T-helper 1 cell (primary cell): ENCODE measurements at places on chromosomes 5 and 9.

GRCh38 chr9:68523367-68523936 is 17.2 kb downstream of the TMEM252 start:
- no peak for DNase-seq

DNA sequence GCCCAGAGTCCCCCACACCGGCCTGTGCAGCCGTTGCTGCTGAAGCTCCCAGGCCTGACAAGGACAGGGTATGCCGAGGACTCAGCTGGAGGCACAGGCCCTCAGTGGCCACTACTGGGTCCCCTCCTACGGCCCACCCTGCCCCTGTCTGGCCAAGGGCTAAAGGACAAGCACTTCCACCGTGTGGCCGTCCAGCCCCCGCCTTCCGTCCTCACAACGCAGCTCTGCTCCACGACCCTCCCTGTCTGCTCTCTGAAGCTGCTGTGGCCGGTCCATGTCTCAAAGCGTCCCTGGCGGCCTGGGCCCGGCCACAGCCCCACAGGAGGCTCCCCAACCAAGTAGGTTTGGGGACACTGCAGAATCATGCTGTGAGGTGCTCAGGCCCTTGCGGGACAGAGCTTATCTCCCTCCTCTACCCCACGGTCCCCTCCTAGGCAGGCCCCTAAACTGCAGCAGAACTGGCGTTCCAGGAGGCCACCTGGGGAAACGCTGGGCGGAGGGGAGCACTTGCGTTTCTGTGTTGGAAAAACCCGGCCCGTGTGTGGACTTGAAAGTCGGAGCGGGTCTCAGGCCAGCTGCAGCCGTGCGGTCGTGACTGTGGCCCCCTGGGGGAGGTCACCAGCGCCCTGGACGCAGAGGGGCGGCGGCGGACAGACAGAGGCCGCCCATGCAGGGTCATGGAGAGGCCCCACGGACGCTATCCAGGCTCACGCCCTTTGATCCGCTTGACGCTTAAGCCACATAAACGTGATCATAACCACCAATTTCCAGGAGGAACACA is 45.6 kb downstream of the NKD2 start:
- DNase-seq = no peak

- DNase-seq = no peak
These were observed 84.4 kb downstream of the ADRB2 start for GRCh38 chr5:148910686-148911361.

DNA sequence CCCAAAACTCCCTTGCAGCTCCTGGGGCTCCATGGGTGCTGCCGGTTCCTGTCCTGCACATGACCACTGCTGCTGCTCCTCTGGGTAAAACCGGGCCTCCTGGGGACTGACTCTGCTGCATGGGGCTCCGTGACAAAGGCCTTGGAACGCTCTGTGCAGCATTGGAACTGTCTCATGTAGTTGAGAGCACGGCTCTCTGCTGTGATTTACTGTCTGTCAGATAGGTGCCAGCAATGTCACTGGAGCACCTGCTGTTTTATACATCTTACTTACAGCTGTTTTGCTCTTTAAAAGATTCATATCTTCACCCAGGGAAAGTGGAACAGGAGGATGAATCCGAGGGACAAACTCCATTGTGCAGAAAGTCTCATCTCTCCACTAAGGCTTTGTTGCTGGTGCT is 138.1 kb downstream of the YIPF5 start:
- no peak for DNase-seq

GRCh38 chr5:134245101-134245604 is 19.3 kb upstream of the PPP2CA start:
- DNase-seq = no peak

GRCh38 chr5:113759505-113759904 is 246.0 kb downstream of the YTHDC2 start:
- no peak for DNase-seq

DNA sequence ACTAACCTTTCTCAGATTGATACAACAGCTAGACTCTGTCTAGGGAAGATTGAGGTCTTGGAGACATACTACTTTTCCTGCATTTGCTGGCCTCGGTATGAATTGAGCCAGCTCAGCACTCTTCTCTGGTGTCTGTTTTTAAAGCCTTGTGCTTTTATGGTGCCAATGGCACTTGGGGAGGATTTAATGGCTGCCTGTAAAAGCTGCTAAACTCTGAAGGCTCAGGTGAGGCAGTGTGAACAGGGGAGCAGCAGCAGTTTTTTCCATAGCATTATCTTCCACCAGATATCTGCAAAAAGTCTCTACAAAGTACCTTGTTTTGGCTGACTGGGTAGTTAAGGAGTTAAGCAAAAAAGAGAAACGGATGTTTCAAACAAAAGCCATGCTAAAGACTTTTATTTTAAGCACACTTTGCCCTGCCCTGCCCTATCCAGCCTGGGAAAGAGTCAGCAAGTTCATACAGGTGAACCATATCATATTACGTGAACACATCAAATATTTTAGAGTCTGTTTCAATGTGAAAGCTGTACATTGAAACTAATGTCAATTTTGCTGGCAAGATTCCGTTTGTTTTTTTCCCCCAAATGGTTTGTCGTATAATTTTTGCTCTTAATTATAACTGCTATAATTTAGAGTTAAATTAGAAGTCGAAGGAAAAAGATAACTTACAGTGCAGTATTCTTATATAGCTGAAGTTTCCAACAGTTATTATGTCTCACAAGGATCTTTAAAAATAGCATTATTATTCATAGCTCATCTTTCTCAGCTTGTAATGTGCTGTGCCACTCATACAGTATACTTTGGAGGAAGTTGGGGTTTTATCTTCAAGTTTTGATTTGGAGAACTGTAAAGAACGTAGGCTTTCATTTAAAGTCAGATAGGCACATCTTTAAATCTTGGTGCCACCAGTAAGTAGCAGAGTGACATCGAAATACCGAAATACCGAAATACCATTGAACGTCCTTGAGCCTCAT is 424.1 kb upstream of the CD180 start:
- no peak for DNase-seq

DNA sequence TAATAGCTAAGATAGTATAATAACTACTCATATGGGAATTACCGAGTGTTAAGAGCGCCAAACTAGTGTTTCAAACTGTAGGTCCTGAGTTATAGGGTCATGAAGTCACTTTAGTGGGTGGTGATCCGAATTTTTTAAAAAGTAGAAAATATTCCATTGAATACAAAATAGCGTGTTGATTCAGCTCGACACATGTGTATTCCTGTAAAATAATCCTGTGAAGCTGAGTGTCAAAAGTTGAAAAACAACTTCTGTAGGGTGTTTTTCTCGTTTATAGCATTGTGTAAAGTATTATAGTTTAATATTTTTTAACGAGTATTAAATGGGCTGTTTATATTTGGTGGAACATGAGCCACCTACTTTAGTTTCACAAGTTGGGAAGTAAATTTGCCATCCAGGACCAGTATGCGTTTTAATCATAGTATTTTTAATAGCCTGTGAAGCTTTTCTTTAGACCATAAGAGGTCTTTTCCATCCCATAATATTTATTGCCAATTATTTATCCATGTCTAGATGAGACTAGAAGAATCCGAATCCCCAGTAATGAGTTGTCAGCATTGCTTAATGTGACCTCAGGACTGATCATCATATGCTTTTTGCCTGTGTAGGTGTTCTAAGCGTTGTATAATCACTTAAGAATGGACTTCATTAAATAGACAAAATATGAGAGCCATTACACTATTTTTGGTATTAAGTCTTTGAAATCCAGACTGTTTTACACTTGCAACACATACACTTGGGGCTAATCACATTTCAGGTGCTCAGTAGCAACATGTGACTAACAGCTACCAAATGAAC is 84.1 kb downstream of the PTPDC1 start:
- DNase-seq = no peak

DNA sequence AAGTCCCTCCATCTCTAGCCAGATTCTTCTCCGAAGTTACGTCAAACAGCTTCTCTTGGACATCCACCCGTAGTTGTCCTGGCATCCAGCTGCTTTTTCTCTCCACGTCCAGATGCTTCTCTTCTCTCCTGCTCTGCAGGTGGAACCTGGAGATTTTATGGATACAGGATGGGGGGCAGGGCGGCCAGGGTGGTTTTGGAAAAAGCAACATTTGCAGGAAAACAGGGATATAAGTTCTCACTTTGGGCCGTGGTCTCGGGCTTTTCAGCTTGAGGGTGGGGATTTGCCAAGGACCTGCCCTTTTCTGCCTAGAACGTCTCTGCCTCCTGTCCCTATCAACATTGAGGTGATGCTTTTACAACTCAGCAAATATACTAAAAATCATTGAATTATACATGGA is 1941.6 kb upstream of the C9orf72 start:
- no peak for DNase-seq

GRCh38 chr9:97759581-97760288 is 62.6 kb upstream of the XPA start:
- DNase-seq = no peak

- DNase-seq = no peak
These were observed 48.4 kb downstream of the TNFSF15 start for GRCh38 chr9:114757395-114757794.

- DNase-seq = no peak
These were observed 1061.3 kb upstream of the DMAC1 start for GRCh38 chr9:8860925-8861324.

DNA sequence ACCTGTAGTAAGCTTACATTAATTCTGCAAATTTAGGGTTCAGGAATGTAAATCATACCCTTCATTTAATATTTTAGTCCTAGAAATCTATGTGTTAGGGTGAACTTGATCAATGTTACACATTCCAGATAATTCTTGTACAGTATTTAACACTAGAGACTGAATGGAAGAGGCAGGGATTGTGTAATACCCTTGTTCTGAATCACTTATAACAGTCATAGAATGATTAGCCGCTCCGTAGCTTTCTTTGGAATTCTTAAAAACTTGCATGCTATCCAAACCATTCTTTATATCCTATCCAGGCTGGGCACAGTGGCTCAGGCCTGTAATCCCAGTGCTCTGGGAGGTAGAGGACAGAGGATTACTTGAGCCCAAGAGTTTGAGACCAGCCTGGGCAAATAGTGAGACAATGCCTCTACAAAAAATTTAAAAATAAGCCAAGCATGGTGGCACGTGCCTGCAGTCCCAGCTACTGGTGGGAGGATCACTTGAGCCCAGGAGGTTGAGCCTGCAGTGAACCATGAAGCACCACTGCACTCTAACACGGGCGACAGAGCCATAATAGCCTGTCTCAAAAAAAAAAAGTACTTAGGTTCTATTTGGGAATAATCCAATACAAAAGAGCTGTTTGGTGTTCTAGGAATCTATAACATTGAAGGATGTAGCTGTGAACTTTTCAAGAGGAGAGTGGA is 8.3 kb downstream of the ZNF483 start:
- no peak for DNase-seq

DNA sequence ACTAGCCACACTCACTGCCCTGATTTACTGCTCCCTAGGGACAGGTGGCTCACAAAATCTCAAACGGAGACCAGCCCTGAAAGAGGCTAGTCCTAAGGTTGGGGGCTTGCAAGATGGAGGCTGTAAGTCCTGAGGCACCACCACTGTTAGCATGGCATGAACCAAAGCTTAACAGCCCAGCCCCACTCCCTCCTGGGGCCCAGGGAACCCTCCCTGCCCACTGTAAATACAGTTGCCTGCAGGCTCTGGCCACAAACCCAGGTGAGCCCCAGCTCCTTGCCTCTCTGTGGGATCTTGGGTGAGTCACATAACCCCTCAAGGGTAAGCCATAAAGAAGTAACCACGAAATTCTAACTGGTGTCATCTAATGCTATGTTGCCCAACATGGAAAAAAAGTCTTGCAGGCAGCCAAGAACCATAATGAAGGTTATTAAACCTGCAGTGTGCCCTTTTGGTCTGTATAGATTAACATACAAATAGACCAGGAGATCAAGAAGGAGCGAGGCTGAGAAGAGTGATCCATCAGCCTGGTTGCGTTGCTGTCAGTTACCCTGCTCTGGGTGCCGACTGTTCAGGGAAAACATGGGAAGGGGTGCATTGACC is 1.7 kb upstream of the POMT1 start:
- peak; percentile 28 for DNase-seq

DNA sequence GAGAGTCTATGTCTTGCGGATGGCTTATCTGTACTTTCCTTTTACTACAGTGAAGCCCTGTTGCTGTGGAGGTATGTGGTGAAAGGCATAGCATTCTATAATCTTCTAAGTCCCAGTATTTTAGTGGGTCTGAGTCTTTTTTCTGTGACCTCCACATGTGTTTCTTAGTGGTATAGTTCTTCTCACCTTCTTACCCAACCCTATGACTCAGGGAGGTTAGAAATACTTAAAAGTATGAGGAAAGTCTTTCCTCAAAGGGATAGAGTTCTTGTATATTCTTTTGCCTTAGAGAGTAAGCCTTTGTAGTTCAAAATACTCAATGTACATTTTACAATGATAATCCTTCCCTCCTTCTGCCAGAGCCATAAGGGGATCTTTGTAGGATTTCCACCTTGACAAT is 621.9 kb upstream of the CTNND2 start:
- no peak for DNase-seq

DNA sequence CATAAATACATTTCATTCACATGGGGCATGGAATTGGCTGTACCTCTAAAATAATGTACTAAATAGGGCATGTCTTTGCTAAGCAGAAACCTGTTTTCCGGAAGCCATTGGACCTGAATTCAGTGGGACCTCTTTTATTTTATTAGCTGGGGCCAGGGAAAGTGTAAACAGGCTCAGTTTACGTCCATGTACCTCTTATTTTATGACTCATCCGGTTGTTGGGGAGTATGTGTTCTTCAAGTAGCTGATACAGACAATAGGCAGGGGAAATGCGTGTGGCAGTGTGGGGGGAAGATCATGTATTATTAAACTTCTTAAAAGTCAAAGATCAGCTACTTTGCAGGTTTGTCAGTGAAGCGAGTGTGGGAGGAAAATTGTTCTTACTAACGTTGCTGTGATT is 1.4 kb upstream of the GDNF start:
- DNase-seq = no peak

DNA sequence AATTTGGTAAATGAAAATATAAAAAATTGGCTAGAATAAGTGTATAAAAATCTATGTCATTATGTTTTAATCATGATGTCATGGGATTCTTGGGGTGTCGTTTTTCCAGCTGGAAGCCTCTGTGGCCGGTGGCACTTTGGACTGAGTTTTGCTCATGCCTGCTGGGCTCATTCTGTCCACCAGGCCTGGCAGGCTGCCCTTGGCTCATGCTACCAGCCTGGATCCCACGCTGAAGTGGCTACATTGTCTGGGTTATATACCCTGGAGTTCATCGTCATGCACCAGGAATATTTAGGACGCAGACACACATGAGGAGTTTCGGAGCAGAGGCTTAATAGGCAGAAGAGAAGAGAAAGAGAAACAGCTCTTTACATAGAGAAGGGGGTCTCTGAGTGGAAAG is 1913.7 kb upstream of the WWC1 start:
- DNase-seq = no peak

GRCh38 chr9:89755821-89756220 is 151.0 kb downstream of the GADD45G start:
- DNase-seq = no peak
